T-helper 1 cell treated with Interleukin-12 subunit alpha and Interleukin-12 subunit beta and Interleukin-4 antibody, amounts not matched to agents 30 ng/mL and 1 ng/mL, for 36 hours (primary cell): ENCODE measurements at places on chromosomes 2 and 18. TPM values are rescaled to one million over a fixed set of nuclear protein-coding genes. Genes with fewer than 3 reads are reported as not detected.

Gene TACR1
- total RNA-seq: not detected in 2 replicates

Gene IL36RN
- total RNA-seq: not detected in 2 replicates

Gene TRIM43
- total RNA-seq: not detected in 2 replicates

Gene IL37
- total RNA-seq: 0.39 and 0.46 TPM in 2 replicates

Gene AMER3
- total RNA-seq: not detected in 2 replicates

Gene PRSS56
- not detected in 2 replicates for total RNA-seq

Gene CFAP65
- not detected in 2 replicates for total RNA-seq

Gene UGT1A10
- not detected in 2 replicates for total RNA-seq

Gene TYMS
- total RNA-seq: 213 and 224 TPM in 2 replicates
